NCI-H187 treated with DMSO at 0.1 percent for 48 hours (cell line): ENCODE measurements at places on chromosomes 2 and 18.

GRCh38 chr2:123916051-123916450 is 109.0 kb upstream of the CNTNAP5 start:
- no peak for DNase-seq

DNA sequence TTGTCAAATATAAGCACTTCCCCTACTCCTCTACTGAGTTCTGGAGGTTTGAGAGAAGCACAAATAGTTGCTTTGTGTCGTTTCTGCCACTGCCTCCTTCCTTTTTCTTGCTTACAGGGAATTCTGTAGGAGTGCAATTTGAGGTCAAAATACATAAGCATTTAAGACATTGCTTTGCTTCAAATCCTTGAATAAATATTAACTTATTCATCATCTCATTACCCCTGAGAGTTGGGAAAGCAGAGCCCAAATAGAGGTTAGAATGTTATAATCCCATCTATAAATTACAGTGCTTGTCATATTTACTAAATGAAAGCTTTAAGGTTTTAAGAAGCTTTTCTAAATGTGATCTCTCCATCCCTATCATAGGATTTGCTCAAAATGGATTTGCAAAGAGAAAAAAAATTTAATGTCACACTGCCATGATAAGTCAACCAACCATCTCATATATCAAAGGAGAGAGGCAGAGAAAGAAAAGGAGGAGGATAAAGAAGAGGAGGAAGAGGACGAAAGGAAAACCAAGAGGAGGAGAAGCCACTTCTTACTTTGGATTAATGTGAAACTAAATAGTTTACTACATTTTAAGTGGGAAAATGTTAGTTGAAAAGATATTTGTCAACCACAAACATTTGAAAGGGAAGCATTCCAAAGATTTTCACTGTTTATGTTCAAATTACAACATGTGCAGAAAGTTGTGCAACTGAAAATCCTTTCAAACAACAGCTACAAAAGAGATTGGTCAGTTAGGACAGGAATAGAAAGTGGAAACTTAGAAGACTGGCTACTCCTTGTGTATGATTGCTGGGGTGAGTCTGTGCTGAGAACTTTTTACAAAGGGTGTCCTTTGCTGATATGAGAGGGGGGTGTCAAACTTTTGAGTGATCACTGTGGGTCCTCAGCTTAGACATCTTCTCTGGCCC is 277.3 kb upstream of the FN1 start:
- no peak for DNase-seq

GRCh38 chr2:207633686-207634085 is 8.5 kb upstream of the METTL21A start:
- DNase-seq = no peak

GRCh38 chr2:69175790-69176715 is 163.1 kb downstream of the ANTXR1 start:
- no peak for DNase-seq

- no peak for DNase-seq
Measured at GRCh38 chr2:143382573-143382972, 253.4 kb downstream of the ARHGAP15 start.

GRCh38 chr2:26891-27290 is 19.4 kb downstream of the FAM110C start:
- DNase-seq = no peak

GRCh38 chr18:8003878-8004675 is 437.0 kb downstream of the PTPRM start:
- no peak for DNase-seq

DNA sequence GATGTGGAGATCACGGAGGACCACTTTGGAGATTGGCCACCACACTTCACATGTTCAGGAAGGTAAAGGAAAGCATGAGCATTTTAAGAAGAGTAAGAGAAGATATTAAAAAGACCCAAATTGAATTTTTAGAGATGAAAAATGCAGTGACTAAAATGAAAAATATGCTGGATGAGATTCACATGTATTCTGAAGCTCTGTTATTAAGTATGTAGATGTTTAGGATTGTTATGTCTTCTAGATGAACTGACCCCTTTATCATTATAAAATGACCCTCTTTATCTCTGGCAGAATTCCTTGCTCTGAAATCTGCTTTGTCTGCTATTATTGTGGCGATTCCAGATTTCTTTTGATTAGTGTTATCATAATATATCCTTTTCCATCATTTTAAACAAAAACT is 36.0 kb upstream of the DYNC2LI1 start:
- DNase-seq = no peak

GRCh38 chr18:47316924-47317323 is 65.5 kb upstream of the SKOR2 start:
- no peak for DNase-seq

DNA sequence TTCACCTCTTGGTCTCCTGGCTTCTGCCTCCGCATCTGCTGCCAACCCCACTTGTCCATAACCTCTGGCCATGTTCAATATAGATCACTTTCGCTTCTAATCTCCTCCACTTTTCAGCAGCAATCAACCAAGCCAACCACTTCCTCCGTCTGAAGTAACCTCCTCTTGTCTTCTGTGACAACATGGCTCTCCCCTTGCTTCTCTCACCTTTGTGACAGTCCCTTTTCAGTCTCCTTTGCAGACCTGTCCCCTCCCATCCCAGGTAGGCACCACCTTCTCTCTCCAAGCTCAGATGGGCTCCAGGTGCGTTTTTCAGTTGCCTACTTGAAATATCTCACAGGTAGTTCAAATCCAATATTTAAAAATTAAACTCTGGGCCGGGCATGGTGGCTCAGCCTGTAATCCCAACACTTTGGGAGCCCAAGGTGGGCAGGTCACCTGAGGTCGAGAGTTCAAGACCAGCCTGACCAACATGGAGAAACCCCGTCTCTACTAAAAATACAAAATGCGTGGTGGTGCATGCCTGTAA is 4.7 kb upstream of the PSD4 start:
- DNase-seq = no peak

- DNase-seq = no peak
Measured at GRCh38 chr2:237932731-237933131, 34.1 kb upstream of the UBE2F start.

DNA sequence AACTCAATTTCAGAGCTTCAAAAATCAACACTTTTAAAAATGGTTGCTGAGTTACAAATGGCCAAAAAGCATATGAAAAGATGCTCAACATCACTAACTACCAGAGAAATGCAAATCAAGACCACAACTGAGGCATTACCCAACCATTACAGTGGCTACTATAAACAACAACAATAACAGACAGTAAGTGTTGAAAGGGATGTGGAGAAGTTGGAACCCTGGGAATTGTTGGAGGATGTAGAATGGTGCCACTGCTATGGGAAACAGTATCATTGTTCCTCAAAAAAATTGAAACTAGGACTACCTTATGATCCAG is 173.3 kb upstream of the SPRED2 start:
- no peak for DNase-seq

GRCh38 chr18:79069717-79070151 is 540 bp downstream of the ATP9B start:
- DNase-seq = no peak

- no peak for DNase-seq
Measured at GRCh38 chr2:163647300-163647699, 88.5 kb downstream of the FIGN start.

GRCh38 chr2:223414646-223415045 is 187.5 kb downstream of the SCG2 start:
- DNase-seq = no peak

GRCh38 chr2:69099541-69099940 is 86.6 kb downstream of the ANTXR1 start:
- DNase-seq = no peak

GRCh38 chr2:10495311-10495987 is 47.3 kb upstream of the ODC1 start:
- DNase-seq = no peak

DNA sequence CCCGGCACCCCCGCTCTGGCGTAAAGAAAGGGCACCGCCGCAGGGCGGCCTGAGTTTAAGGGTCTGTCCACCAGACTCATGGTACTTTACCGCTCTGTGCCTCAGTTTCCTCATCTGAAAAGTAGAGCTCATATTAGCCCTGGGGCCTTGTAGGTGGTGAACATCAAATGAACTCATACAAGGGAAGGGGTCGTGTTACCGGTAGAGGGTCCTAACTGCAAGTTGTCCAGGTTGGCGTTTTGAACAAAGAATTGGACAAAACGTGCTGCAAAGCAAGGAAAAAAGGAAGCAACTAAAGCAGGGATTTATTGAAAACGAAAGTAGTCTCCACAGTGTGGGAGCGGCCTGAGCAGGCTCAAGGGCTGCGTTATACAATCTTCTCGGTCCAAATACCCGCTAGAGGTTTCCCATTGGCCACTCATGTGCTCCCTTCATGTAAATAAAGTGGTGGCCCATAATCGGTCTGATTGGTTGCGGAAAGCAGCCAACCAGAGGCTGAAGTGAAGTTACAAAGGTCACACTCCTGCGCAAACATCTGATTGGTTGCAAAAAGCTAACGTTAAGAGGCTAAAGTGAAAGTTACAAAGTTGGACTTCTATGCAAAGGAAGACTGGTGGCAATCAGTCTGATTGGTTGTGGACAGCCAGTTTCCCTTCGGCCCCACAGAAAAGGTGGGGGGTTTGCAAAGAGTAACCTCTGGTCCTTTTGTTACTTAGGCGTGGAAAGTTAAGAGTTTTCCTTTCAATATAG is 80.7 kb upstream of the LDLRAD4 start:
- peak; percentile 42 for DNase-seq

- DNase-seq = no peak
Measured at GRCh38 chr2:157176602-157177001, 80.9 kb upstream of the GALNT5 start.

DNA sequence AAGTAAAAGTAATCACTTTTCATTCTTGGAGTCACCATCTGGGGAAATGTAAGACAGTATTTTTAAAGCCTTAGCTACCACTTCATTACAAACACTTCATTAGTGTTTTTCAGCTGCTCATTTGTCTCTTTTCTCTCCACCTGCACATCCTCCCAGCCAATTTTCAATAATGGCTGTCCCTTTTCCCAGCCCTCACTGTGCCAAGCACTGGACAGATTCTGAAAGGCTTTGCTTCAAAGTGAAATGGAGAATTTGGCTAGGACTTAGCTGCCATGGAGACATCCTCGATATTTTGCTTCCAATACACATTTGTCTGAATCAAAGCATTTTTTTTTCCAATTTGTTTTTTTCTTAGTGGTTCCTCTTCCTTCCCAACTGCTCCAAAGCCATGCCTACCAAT is 272.4 kb upstream of the NRXN1 start:
- no peak for DNase-seq

GRCh38 chr2:88613921-88614320 is 13.3 kb downstream of the EIF2AK3 start:
- no peak for DNase-seq

DNA sequence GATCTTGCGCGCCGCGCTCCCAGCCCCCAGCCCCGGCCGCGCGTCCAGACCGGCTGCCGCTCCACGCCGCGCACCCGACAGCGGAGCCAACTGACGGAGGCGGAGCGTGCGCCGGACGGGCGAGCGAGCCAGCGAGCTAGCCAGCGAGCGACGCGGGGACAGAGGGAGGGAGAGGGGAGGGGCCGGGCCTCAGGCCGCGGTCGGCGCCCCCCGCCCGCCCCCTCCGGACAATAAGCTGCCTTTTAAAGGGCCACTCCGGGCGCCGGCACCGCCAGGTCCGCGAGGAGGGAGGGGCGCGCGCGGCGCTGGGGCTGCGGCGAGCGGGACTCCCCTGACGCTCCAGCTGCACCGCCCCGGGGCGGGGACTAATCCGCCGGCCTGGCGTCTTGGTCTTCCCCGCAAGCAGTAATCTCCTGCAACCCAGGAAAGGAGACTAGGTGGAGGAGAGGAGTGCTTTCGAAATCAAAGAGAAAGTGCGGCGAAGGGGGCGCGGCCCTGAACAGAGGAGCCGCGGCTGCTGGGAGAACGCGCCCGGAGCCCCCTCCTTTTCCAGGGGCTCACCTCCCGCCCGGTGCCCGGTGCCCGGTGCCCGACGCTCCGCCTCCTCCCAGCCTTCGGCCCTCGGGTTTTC is at the start of gene BIN1:
BIN1 (minus strand) TSS at position 164 of the 631 bp plus-strand sequence. CDS start 211 bp downstream, outside the sequence.
- no peak for DNase-seq

GRCh38 chr2:200964498-200964897 is 1.0 kb upstream of the ORC2 start:
- no peak for DNase-seq

DNA sequence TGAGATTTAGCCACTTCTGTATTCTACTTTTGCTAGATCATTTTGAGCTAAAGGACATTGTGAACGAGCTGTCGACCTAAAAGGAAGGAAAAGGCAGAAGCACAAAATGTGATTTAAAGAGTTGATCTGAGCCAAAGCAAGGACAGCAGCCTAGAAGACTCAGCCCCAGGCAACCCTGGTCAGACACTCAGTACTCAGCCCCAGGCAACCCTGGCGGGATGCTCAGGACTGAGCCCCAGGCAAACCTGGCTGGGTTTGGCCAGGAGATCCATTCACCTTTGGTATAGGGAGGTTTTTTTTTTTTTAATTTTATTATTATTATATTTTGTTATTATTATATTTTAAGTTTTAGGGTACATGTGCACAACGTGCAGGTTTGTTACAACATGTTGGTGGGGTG is 34.3 kb upstream of the PXDN start:
- DNase-seq = no peak

DNA sequence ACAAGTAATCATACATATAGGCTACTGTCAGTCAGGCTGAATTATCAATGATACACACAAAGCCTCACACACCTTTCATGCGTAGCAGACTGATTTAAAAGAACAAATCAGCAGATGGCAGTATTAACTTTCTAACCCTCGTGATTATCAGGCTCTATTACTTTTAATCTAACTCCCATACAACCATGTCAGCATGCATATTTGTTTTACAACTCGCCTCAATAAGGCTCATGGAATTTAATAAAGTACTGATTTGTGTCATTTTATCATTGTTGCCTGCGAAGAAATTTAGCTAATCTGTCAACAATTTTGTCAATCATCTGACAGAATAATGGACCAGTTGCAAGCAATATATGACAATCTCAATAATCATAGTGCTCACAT is 82.8 kb downstream of the SLC25A12 start:
- DNase-seq = no peak

- DNase-seq = no peak
Measured at GRCh38 chr2:172233987-172234715, 131.5 kb upstream of the DLX2 start.

- no peak for DNase-seq
Measured at GRCh38 chr2:211835695-211836094, 702.9 kb downstream of the ERBB4 start.

GRCh38 chr2:165196411-165196810 is 7.4 kb downstream of the SCN3A start:
- DNase-seq = no peak

GRCh38 chr18:12651651-12652050 is 6.3 kb downstream of the SPIRE1 start:
- no peak for DNase-seq

- DNase-seq = no peak
Measured at GRCh38 chr2:235773188-235773928, 279.5 kb downstream of the AGAP1 start.

- no peak for DNase-seq
Measured at GRCh38 chr2:223901311-223901710, 43.8 kb downstream of the WDFY1 start.

GRCh38 chr2:158644139-158644538 is 151.0 kb upstream of the DAPL1 start:
- DNase-seq = no peak

GRCh38 chr2:25077789-25078169 is 35.9 kb downstream of the EFR3B start:
- DNase-seq = no peak
